ENCODE measurements at places on chromosomes 3 and 15.

DNA sequence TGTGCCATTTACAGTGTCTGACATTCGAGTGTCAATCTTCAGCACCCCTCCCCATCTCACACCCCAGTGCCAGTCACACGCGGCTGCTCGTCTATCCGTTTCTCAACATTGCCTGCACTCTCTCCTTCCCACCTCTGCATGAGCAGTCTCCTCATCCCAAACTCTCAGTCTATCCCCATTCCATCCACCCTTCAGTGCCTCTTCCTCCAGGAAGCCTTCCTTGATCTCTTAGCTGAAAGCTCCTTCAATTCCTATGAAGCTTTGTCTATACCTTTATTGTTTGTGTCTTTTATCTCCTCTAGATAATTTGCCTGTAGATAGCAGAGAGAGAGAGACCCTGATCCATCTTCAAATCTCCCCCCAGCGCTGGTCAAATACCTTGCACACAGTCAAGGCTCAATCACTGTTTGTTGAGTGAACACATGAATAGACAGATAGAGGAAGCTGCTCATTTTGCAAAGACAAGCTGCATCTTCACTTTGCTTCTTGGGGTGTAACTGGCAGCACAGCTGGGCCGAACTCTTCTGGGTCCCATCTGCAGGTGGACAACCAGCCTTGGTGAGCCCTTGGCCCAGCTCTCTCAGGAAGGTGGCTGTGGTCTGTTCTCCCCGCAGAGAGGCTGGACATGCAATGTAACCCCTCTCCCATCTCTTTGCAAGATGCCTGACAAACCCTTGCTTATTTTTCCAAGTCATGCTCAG is 52.8 kb downstream of the ITGA11 start:
- no peak for DNase-seq

DNA sequence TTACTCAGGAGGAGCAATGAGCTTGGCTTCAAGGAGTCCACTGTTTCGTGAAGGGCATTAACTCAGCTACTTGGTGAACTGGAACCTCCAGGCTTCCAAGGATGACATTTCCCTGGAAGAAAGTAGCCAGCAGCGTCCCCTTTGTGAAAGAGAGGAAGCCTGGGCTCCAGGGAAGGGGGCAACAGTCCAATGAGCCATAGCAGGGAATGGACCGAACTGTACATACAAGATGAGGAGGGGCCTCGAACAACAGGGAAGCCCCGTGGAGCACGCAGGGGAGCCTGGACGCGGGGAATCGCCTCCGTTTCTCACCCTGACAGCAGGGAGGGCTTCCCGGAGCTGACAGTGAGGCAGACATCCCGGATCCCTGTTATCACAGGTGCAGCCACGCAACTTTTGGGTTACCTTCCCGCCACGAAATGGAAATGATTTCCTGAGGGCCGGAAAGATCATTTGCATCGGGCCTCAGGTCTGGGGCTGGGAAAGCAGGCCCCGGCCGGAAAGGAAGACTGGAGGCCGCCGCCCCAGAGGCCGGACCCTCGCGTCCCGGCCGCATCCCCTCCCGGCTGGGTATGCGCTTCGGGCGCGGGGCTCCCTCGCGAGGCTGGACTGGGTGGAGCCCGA is 475 bp upstream of the SPINT1 start:
- no peak for DNase-seq

DNA sequence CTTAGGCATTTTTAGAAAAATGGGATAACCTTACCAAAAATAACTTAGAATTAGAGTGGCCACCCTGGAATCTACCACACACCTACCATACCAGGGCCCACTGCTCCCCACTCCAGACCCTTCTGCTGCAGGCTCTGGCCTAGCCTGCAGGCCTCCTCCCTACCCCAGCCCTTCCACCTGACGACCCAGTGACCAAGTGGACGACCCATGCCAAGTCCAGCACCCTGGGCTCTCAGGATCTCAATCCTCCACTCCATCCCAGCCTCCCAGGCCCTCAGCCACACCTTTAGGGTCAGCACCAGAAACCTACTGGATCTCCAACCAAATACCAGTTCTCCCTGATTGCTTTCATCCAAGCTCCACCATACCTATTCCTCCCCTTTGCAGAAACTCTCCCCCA is 145.8 kb downstream of the TPRA1 start:
- DNase-seq, result no peak

DNA sequence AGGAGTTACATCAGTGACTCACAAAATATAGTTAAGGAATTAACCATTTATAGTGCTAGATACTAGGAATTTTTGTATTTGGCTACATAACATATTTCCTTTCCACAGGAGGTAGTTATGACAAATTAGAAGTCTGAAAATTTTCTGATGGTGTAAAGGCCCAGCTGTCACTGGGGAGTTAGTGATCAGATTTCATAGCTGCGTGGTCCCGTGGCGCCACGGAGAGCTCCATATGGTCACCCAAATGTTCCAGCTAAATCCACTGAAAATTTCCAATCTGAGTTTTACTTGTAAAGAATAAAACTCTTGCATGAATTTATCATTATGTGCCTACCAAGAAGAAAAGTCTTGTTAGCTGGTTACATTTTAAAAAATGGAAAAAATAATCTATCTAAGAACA is 368.9 kb upstream of the PLSCR5 start:
- no peak for DNase-seq

DNA sequence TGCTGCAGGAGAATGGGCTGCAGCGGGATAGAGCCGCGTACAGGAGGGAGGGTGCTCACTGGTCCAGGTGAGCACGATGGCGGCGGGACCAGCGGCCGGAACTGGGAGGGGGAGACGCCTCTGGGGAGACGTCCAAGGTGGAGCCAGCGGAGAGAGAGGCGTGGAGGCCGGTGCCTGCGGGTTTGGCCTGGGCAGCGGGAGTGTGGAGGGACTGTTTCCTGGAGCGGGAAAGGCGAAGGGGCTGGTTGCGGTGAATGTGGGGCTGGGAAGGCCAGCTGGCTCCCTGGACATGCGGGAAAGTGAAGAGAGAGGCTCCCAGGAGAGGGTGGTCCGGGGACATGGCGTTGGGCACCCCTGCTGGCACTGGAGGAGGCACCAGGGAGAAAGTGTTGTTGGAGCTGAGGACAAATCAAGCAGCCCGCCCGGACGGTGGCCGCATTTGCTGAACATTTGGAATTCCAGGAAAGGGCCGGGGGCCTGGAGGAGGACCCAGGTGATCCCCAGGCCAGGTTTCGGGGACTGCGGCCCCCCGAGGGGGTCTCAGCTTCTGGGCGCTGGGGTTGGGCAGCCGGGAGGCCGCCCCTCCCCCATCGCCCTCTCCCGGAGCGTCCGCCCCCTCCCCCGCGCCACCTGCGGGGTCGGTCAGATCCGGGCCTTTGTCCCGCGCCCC is 34.3 kb downstream of the DNAJB8 start:
- DNase-seq, result no peak

DNA sequence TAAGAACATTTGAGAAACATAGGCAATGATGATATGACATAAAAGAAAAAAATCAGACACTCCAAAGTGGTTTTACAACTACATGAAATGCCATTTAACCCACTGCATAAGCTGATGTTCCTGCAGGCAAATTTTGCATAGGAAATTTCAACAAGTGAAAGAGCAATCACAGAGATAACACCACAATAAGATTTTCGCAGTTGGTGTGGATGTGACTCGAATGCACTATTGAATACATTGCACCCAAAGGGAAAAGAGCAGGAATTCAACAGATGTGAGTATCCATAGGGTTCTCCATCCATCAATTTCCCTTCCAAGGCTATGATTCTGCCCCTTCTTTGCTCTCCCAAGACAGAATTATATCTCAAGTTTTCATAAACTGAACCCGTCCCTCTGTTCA is 456.1 kb downstream of the RAP2B start:
- no peak for DNase-seq

All from stimulated activated CD4-positive, alpha-beta T cell treated with anti-CD3 and anti-CD28 coated beads, Interleukin-1b, Interleukin-23, amount 100 ng/mL, for 1 hour (primary cell).